ENCODE measurements at places on chromosomes 11 and 22.

DNA sequence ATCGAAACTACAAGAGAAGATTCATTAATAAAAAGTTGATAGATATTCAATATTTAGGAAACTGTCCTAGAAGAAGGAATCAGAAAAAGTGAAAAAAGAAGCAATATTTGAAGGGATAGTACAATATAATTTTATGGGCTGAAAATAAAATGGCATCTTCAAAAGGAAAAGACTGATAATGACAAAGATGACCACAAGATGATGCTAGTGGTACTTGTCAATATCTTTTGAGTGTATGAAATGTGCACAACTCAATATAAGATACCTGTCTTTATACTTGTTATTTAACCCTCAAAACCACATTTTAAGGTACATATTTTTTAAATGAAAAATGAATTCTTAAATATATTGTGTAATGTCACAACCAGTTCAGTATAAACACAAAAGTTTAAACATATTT lies 1059.6 kb upstream of the RAG2 start:
- DNase-seq = no peak

DNA sequence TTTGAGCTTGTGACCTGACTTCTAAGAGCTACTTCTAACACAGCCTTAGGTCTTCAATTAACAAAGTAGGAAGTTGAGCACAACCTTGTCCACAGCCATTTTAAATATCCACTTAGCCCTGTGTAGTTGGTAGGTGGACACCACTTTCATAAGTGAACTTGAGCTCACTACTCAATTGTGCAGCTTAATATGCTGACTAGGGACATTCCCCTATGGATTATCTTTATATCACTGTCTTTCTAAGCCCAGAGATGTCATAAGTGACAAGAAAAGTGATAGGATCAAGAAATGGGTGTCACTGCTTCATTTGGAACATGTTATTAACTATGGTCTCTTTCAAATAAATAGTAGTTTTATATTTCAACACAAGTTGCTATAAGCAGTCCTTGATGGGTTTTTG lies 4.0 kb upstream of the ATP5MG start:
- DNase-seq = no peak

DNA sequence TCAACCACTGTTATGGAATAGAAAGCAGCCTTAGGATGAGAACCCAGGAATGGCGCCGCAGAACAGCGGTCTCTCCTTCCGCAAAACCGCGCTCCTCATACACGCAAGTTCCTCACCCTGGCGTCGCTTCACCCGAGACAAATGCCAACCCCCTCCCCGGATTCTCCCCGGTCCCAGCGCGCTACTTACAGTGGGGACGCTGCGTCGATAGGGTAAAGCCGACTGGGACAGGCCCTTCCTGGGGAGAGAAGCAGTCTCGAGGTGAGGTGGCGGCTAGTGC lies 287 bp downstream of the RPS13 start:
- no peak for DNase-seq

DNA sequence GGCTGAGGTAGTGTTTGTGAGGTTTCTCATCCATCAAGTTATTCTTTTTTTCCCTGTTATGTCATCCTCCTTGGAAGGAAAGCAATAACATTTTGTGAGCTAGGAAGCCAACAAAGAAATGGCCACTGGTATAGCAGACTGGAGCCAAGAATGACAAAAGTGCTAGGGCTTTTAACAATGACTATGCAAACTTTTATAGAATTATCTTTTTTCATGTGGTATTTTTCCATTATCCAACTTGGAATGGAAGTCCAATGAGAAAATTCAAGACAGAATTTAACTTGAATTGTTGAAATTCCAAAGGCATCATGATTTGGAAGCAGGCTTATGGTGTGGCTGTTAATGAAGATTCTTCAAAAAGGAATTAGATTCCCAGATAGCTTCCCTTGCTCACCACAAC lies 216.4 kb upstream of the PDGFD start:
- no peak for DNase-seq

DNA sequence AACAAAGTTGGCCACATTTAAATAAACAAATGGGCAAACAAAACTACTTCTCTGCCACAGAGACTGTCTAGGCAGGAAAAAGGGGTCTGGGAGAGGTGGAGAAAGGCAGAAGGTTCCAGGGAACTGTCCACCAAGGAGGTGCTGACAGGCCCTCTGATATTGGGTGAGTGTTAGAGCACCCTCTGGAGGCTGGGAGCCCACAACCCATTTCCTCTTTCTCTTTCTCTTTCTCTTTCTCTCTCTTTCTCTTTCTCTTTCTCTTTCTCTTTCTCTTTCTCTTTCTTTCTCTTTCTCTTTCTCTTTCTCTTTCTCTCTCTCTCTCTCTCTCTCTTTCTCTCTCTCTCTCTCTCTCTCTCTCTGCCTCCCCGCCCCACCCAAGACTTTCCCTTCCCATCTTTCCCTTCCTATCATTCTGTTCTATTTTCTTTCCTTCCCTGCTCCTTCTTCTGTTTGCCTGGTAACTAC lies 912.8 kb downstream of the DLG2 start:
- no peak for DNase-seq

DNA sequence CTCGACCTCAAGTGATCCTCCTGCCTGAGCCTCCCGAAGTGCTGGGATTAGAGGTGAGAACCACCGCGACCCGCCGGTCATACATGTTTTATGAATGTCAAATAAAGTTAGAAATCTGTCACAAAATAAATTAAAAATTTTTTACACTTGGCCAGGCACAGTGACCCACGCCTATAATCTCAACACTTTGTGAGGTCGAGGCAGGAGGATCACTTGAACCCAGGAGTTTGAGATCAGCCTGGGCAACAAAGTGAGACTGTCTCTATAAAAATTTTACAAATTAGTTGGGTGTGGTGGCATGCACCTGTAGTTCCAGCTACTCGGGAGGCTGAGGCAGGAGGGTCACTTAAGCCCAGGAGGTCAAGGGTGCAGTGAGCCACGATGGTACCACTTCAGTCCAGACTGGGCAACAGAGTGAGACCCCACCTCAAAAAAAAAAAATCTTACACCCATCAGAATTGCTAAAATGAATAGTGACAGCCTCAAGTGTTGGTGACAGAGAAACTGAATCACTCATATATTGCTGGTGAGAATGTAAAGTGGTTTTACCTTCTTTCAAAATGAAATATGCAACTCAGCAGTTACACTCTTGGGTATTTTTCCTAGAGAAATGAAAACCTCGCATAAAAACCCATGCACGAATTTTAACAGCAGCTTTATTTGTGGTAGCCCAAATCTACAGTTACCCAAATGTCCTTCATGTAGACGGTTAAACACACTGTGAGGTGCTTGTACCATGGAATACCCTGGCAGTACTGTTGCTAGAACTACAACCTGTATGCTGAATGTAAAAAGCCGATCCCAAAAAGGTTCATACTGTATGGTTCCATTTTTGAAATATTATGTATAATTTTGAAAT lies 55.4 kb downstream of the MED15 start:
- no peak for DNase-seq

- no peak for DNase-seq
These were observed 75.7 kb upstream of the SUSD2 start for GRCh38 chr22:24105631-24106030.

DNA sequence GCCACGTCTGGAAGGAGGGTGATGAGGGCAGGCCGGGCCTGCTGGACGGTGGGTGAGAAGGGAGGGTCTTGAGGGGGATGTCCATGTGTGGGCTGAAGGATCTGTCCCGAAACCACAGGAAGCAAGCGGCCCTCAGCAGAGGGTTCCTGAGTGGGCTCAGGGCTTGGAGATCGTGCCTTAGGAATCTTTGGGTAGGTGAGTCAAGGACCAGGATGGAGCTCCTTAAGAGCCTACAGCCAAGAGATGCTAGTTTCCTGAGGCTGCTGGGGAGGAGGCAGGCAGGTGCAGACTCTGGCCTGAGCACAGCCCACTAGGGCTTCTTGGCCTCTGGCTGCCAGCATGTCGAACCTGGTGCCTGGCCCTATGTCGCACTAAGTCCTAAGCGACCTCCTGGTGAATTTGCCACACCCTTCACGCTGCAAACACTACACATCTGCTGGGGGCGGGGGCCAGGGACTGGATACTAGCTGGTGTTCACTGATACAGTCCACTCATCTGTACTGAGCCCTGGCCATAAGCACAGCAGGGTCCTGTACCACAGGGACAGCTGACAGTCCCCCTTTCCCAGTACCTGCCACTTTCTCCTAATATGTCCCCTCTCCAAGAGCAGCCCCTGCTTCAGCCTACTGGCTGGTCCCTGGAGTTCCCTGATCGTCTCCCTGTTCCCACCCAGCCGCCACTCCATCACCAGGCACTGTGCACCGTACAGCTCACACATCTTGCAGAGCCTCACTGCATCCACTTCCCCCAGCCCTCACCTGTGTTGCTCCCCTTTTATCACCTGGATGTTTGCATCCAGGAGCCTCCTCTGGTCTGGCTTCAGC lies 19.5 kb downstream of the GNAZ start:
- no peak for DNase-seq

- DNase-seq = no peak
These were observed 16.2 kb downstream of the PIWIL3 start for GRCh38 chr22:24758164-24758799.

DNA sequence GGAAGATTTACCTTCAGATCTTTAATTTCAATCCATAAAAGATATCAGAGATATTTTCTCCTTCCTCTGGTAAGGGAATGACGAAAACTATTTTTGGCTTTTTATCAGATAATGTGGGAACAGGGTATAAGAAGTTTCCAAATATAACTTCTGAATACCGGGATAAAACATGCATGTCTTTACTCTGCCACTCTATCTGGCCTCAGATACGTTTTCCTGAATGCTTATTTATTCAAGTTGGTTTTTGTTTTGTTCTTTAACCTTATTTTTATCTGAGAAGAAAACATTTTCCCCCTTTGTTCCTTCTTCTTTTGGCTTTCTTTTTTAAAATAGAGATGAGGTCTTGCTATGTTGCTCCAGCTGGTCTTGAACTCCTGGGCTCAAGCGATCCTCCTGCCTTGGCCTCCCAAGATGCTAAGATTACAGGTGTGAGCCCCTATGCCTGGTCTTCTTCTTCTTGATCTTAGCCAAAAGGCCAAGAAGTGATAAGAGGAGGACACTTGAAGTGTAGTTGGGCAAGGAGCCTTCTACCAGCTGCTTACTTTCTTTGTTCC lies 1.5 kb downstream of the SERPIND1 start:
- DNase-seq = no peak

- DNase-seq = no peak
These were observed 1.2 kb upstream of the GANAB start for GRCh38 chr11:62647609-62648005.

DNA sequence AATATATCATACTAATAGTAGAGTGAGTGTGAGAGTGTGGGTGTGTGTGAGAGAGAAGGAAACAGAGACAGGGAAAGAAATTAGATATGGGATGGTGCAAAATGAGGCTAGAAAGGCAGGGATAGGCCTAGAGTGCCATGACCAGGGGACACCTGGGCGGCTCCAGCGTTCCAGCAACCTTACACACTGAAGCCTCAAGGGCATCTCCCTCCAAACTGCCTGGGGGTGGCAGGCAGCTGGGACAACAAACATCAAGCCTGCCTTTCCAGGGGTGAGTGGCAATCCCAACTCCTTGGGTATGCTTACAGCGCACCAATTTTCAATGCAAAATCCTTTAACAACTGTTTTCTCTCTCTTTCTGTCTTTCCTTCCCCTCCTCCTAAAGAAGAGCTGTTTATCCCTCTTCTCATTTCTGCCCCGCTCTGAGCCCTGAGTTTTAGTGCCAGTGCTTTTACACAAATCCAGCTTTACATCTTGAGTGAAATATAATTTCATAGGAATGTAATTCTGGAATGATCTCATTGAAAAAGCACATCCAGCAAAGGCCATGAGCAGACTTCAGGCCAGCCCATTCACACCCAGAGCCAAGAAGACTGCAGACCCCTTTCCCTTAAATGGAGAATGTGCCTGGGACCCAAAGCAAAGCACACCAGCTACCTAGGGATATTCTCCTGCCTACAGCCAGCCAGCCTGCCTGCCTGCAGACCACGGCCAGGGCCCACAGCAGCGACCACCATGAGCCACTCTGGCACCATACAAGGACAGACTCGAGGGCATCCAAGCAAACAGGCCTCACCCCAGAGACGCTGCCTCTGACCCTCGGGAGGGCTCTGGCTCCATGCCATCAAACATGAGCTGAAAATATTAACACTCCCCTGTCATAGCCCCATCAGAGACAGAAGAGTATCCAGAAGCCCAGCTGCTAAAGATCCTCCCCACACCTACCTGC lies 90.3 kb downstream of the RPL27A start:
- DNase-seq = no peak

DNA sequence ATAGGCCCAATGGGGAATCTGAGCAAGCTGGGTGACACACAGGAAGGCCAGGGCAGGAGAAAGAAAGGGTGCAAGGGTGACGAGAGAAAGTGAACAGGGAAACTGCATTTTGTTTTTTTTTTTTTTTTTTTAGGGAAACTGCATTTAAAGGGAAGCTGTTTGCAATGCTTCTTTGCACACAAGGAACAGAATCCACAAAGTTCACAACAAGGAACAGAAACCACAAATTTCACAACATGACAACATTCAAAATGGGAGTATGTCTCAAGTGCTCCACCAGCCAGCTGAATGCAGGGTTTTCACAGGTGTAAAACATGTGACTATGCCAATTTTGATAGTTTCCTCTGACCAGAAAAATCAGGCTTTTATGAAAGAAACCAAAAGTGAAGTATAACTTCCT lies 6.8 kb upstream of the PLAAT3 start:
- DNase-seq = no peak

- no peak for DNase-seq
These were observed 933.5 kb downstream of the BRD1 start for GRCh38 chr22:48894064-48894671.

DNA sequence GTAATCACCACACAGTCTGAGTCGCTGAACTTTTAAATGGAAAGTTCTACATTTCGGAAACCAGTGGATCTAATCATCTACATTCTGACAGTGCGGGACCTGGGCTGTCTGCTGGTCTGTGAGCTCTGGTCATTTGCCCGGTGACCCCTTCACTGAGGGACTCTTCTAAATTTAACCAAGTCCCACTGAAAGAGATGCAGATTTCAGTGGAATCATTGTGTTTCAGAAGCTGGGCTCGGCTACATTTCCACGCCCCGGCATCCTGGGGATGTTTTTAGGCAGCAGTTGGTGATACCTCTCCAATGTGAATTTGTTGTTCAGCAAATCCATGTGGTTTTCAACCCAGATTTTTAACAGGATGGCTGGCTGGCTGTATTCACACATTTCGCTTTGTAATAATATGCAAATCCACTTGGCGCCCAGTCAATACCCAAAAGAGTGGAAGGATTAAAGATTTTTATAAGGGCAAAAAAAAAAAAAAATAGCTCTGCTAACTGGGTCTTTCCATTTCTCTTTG lies 145.5 kb upstream of the RASSF10 start:
- DNase-seq = no peak

GRCh38 chr11:43579171-43579918 lies 101.2 kb upstream of the HSD17B12 start:
- DNase-seq = no peak

DNA sequence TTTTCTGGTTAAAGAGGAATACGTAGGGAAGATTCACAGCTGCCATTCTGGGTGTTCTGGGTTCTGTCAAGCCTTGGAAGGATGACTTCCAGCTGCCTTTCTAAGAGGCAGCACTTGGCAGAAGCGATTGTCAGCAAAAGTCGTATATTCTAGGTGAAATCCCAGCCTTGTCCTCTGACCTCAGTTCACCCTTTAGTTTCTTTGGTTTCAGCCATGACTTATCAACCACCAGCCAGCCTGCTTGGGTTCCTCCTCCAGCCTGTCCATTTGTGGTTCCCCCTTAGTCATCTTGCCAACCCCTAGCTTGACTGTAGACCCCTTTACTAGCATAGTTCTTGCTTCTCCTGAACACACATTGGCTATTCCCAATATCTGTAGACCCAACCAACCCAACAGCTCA lies 102.3 kb upstream of the CD44 start:
- no peak for DNase-seq

Measured in keratinocyte (primary cell).